Brain (organoid and tissue), 16 donors: ENCODE measurements at places on chromosomes 5 and 9.

DNA sequence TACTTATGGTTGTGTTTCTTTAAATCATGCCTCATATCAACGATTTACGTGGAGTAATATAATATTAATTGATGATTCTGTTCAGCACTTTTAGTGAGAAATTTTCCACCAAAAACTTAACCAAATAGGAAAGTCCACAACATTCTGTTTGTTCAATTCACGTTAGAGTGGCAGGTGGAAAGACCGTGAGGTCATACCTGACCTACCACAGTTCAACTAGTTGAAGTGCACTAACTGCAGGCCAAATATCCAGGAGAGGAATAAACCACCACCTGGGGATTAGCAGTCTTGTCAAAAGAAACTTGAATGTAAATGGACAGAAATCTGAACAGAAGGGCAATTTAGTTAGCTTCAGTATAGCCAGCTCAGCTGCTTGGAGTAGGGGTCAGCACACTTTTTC lies 577.7 kb downstream of the KIF4B start:
- DNase-seq = no peak

- DNase-seq = peak; percentile 96
Measured at GRCh38 chr9:120965344-120966012, 38.9 kb upstream of the TRAF1 start.

DNA sequence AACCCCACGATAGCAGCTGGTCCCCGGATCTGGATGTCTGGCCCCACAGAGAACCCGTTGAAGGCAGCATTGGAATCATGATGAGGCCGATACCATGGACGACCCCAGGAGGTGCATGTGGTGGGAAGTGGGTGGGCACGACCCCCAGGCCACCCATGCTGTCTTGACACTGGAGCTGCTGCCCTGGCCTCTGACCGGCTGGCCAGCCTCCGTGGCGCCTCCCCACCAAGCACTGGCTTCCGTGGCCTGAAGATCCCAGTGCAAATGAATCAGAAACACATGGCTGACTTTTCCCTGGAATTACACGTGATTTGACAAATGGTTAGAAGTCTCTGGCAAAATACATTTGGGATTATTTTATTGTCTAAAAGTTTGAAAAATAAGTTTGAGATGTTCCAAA lies 259.0 kb upstream of the IRX1 start:
- DNase-seq = no peak

DNA sequence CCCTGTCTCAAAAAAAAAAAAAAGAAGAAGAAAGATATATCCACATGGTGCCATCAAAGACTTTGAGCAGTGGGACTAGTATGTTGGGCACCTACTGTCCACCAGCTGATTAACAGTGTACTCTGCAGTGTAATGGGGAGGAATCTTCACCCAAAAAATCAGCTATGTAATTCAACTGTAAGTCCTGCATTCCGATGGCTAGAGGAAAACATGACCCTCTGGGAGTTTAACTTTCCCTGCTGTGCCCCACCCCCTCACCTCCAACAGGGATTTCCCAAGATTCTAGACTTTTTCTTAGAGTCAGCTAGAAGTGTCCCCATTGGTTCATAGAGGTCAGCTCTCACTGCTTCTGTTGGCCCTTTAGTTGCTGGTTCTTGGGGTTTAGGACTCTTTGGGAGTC lies 221.2 kb upstream of the CLINT1 start:
- DNase-seq = no peak

DNA sequence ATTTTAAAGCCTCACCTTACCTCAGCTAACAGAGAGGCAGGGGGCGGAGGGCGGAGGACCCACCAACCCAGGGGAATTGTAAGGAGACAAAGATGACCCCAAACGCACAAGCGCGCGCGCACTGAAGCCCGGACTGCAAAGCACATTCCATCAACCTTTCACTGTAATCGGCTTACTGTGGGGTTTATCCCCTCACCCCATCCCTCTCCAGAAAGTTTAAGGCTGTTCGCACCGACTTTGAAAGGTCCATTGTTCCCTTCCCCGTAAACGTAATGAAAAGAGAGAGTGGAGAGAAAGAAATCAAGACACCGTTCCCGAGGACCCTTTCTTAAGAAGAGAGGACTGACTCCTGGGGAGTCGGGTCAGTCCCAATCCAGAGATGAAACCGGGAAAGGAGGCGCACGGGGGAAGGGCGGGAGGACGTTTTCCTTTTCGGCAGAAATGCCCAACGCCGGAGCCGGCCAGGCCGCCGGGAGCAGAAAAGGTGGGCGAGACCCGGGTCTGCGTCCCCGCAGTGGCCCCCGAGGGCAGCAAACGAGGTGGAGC lies 464 bp downstream of the CEMIP2 start:
- peak; percentile 77 for DNase-seq

- DNase-seq = no peak
Measured at GRCh38 chr5:107869438-107870115, 198.8 kb upstream of the EFNA5 start.

- no peak for DNase-seq
Measured at GRCh38 chr5:157358871-157359270, 92.9 kb downstream of the CYFIP2 start.

GRCh38 chr5:57576317-57576716 lies 93.7 kb upstream of the ACTBL2 start:
- DNase-seq = no peak

- DNase-seq = no peak
Measured at GRCh38 chr9:102185371-102185770, 446.9 kb upstream of the GRIN3A start.

DNA sequence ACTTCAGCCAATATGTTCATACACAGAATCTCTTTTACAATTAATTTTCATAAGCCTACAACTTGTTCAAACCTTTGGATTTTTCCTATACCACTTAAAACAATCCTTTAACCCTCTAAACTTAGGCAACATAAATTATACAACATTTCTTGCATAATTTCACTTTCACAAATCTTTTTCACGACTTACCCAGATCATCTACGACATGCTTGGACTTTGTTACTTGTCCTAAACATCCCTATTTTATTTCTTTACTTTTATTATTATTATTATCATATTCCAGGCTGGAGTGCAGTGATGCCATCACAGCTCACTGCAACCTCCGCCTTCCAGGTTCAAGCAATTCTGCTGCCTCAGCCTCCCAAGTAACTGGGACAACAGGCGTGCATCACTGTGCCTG lies 68.0 kb downstream of the CACNA1B start:
- no peak for DNase-seq

GRCh38 chr9:16060436-16061129 lies 507.7 kb downstream of the CCDC171 start:
- no peak for DNase-seq

DNA sequence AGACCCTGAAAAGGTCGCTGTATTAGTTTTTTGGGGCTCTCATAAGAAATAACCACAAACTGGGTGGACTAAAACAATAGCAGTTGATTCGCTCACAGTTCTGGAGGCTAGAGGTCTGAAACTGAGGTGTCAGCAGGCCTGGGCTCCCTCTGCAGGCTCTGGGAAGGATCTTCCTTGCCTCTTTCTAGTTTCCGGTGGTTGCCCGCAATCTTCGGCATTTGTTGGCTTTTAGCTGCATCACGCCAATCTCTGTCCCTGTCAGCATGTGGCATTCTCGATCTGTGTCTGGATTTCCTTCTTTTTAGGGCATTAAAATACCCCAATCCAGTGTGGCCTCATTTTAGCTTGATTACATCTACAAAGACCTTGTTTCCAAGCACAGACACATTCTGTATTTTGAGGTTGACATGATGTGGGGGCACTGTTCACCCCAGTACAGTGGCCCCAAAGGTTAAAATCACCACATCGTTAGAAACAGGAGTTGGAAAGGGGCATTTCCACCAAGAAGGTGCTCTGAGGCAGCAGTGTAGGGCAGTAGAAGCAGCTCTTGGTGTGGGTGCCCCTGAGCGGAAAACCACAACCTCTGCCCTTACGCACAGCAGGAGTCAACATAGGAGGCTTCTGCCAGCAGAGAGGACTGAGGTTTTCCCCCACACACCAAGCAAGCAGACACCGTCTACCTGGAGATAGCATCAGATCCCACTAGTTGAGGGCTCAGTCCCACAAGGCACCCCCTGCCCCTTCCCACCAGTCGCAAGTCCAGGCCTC lies 13.5 kb downstream of the ZNF79 start:
- no peak for DNase-seq

DNA sequence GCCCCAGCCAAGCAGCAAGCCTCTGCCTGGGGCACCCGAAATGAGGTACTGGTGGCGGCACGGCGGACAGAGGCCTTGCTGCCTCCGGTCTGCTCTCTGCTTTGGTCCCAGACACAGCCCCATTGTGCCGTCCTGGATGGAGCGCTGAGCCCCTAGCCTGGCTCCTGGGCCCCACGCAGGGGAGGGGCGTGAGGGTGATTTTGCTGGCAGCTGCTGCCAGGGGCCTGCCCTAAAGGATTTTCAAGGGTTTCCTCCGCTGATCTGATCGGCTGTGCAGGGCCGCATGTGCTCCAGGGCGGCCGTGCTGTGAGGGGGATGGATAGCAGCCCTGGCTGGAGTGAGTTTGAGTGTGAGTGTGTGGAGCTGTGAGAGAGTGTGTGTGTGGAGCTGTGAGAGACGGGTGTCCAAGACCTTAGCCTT lies 1.3 kb downstream of the GPSM1 start:
- peak; percentile 77 for DNase-seq

DNA sequence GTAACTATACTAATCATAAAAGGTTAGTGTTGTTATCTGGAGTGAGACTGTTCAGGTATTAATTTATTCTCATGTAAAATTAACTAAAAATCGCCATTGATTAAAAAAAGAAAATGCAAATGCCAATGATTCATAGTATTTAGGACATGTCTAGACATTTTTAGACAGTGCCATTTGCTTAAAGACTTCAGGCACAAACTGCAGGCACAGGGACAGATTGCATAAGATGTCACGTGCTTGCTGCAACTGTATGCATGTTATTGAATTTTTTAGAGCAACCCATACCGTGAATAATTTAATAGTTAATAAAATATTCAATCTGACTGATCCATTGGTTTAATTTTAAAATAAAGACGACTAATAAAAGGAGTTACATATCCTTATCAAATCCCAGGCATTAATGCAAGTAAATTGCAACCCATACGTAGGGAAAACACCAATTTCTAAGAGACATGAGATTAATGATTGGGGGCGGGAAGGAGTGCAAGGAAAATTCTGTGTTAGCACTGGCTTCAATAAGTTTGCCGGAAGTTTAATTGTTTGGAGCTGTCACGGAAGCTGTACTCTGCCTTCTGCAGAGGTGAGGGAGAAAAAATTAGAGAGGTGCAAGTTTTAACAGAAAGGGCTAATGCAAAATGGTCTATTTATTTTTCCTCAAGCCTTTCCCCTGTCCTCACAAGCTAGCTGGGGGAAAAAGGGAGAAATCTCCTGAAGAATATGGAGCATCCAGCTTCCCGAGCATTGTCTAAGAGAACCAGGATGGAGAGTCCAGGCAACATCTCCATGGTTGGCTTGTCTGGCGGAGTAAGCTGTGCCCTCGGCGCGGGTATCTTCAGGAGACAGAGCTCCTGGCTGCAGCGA lies 2.9 kb downstream of the EDIL3 start:
- peak; percentile 67 for DNase-seq

- DNase-seq = no peak
Measured at GRCh38 chr5:135950611-135951010, 4.2 kb downstream of the LECT2 start.

DNA sequence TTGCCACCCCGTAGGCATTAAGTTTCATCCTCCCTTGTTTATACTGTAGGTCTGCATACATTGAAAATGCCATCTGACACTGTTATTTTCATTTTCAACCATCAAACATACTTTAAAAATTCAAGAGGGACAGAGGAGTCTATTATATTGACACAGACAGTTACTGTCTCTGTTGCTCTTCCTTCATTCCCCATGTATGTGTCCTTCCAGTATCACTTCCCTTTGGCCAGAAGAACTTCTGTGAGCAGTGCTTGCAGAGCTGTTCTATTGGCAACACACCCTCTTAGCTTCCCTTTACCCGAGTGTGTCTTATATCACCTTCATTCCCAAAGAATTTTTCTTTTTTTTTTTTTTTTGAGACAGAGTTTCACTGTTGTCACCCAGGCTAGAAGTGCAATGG lies 42.8 kb downstream of the RASGEF1C start:
- no peak for DNase-seq

DNA sequence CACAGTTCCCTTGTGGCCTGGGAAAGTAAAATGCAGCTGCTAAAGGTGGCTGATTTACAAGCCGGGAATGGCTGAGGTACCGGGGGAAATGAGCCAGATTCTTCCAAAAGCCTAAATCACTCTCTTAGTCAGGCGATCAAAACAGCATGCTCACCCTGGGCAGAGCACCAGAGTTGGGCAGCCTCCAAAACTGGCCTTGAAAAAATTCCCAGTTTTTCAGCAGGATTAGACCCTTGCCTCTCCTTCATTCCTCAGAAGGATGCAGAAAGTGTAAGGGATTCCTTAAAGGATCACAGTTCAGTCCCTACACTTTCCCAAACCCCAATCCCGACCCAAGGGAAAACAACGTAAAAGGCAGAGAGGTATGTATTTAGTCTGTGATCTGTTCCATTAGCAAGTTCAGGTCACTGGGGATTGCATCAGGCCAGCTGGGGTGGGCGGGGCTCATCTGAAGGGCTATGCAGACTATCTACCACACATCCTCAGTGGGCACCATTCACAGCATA lies 16.9 kb downstream of the TMEM174 start:
- no peak for DNase-seq

- no peak for DNase-seq
Measured at GRCh38 chr5:135032999-135033861, 798 bp downstream of the PITX1 start.

DNA sequence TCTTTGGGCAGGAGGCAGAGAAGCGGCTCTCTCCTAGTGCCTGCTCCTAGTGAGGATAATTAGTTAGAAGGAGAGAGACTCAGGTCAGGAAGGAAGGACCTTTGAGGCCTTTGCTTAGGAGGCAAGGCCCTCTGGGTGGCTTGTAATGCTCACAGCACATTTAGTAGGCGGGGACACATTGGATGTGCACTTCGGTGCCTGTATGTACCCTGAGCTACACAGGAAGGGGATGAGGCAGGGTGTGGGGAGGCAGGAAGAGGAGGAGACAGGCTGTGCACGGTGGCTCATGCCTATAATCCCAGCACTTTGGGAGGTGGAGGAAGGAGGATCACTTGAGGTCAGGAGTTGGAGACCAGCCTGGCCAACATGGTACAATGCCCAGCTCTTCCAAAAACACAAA lies 7.2 kb upstream of the LCN2 start:
- DNase-seq = no peak

DNA sequence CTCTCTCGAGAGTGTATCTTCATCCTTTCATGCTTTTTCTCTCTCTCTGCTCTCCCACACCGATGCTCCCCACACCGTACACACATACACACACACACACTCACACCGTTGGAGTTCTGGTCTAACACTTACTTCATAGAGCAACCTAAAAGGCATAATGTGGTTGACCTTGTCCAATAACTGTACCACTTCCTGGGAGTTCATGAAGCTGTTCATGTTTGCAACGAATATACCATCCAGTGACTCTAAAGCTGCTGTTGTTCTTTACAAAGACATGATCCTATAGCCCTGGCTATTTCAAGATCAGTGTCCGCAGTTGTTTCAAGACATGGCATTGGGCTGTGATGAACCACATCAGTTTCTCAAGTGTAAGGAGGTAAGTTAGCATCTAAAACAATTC lies 10.0 kb downstream of the MEF2C start:
- peak; percentile 53 for DNase-seq
